ENCODE measurements at places on chromosomes 7 and 10.

DNA sequence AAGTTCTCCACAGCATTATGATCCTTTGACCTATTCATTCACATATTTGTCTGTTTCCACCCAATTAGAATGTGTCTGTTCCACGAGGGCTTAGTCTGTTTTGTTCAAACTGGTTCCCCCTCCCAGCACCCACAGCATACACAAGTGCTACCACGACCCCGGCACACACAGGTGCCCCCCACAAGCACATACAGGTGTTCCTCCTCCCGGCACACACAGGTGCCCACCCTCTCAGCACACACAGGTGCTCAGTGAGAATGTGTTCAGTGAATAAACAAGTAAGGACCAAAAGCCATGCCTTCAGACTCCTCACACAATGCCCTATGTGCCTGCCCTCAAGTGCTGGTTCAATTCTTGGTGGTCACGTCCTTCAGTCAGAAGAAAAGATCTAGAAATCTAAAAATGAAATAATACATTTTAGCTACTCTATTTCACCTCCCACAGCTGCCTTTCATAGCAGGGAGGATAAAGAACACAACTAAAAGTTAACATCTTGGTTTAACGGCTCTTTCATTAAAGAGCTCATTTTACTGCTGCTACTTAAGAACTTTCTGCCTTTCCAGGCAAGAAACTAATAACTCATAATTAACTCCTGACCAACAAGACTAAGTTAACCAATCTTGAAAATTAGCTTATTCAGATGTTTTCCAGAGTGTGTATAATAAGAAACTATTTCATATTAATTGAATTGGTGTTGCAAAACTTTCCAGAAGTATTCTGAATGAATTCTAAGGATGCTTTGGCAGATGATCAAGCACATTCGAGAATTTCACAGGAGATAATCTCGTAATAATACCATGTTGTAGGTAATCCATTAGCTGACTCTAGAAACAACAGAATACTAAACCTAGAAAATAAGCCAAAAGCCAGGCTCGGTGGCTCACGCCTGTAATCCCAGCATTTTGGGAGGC, 2.3 kb downstream of the DNMBP start:
- no peak for DNase-seq

DNA sequence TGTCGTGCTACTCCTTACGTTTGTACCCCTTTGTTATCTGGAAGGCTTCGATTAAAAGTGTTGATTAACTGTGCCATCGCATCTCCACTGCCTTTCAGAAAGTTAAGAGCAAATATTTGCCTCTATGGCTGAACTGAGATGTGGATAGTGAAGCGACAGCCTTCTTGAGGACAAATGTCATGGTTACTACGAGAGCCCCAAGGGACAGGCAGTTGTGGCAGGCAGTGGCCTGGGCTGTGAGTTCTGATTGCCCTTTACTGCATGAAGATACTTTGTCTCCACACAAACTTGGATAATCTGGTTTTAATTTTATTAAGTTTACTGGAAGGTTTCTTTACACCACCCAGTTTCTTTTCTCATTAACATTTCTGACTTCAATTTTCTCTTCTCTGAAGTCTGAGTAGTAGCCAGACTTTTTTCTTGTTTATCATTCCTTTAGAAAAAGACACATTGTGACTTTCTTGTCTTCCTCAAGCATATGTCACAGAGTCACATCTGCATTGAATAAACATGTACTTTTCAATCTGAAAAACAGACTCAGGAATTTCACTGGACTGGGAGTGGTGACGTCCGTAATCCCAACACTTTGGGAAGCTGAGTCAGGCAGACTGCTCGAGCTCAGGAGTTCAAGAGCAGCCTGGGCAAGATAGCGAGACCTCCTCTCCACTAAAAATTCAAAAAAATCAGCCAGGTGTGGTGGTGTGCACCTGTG, 1.5 kb downstream of the TAS2R41 start:
- no peak for DNase-seq

DNA sequence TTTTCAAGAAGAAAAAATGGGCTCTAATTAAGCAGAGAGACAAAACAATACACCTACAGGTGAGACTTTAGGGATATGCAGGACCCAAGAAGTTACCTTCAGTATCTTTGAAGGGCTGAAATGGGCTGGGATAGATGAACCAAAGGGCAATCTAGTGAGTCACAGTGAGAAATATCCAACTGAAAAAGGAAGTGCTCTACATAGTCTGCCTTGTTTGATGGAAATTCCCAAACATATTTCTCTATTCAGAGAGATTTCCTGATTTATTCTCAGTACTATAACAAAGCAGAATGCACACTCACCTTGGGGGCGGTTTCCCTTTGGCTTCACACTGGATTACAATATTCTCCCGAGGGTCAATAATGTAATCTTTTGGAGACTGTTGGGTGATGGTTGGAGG, 104.1 kb upstream of the LAMB4 start:
- DNase-seq, result no peak

- no peak for DNase-seq
These were observed 52.5 kb downstream of the CDHR3 start for GRCh38 chr7:106015381-106016218.

- no peak for DNase-seq
These were observed 86.4 kb downstream of the NKX6-2 start for GRCh38 chr10:132699411-132700155.

- no peak for DNase-seq
These were observed 56.1 kb upstream of the GRB10 start for GRCh38 chr7:50838675-50839377.

DNA sequence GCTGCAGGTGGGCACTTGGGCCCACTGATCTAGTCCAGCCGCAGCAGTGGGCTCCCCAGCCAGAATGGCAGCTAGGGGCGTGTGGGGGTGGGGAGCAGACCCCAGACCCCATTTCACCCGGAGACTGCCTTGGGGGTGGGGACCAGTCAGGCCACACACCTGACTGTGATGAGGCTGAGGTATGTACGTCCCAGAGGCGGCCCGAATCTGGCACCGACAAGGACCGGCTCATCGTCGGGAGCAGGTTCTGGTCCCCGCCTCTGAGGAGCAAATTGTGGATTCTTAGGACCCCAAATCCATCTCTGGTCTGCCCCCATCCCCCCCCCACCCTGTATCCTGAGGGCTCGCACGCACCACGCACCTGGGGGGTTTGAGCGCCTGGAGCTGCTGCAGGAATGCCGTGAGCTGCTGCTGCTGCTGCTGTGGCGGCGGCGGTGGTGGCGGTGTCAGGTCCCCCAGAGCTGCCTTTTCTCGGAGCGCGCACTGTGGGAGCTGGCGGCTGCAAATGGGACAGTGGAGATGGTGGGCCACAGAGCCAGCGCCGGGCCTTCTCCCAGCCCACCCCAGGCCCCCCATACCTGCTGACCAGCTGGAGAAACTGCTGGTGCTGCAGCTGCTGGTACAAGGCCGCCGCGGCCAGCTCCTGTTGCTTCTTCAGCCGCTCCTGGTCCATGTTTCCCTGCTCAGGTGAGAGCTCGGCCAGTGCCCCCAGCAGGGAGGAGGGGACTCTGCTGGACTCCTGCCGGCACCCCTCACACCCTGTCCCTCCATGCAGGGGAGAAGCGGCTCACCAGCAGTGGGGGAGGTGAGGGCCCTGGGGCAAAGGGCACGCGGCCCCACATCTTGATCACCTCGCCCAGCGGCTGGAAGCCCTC, 10.2 kb downstream of the GIGYF1 start:
- no peak for DNase-seq

GRCh38 chr10:78354101-78354500, 320.4 kb downstream of the RPS24 start:
- DNase-seq, result no peak

DNA sequence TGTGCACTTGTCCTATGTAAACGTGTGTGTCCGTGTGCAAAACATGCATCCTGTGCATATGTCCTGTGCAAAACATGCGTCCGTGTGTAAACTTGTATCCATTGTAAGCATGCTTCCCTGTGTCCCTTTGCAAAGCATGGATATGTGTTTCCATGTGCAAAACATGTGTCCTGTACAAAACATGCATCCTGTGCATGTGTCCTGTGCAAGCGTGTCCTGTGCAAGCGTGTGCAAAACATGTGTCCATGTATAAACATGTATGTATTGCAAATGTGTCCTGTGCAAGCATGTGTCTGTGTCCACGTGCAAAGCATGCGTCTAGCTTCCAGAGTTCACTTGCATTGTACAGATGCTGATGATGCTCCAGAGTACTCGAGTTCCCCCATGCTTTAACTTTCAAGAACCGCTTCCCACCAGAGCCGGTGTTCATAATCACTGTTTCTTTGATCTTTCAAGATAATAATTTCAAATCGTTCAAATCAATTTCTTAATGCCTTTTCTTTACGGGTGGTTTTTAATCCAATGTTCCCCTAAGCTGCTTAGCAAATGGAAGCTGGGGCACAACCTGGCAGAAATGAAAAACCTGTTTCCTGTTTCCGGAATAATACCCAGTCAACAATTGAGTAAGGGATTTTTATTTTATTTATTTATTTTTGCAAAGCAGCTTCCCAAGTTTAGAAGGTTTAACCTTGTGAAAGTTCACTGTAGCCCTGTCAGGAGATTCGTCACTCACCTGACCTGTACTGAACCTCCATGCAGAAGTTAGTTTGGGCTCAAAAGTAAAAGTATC, 641 bp upstream of the ASB13 start:
- DNase-seq, result no peak

DNA sequence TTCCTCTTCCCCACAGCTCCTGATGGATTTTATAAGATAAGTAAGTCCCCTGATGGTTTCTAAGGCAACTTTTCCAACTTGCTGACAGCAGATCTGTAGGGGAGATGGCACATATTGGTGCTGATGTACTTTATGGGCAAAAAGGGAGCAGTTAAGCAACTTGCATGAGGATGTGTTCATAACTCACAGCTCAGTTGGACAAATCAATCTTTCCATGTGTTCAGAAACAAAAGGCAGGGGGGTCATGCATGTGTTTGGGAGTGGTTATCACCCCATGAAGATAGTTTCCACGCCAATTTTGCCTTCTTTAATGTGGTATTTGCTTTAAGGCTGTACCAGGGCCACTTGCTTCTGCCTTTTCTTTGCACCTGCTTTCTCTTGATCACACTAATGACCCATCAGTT, 6.1 kb downstream of the RBM20 start:
- no peak for DNase-seq

GRCh38 chr7:98629001-98629431, 11.9 kb downstream of the NPTX2 start:
- DNase-seq, result no peak

GRCh38 chr7:774161-775109, 47.4 kb upstream of the PRKAR1B start:
- DNase-seq, result peak; percentile 48

DNA sequence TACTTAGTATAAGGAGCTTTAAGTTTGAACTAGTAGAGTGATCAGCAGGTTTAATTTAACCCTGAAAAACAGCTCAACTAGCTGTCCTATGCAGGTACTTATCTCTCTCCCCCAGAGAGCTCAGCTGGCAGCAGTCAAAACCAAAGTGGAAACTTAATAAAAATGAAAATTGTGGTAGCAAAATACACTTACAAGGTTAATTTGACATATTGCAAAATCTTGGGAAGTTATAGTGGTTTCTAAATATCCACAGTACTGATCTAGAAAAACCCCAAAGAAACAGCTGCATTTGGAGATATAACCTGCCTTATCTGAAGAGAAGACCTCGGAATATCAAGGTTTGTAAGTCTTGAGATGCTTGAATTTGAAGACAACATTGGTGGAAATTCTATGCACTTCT, 269.2 kb downstream of the RNLS start:
- DNase-seq, result no peak

GRCh38 chr10:113960617-113961181, 83.0 kb upstream of the ADRB1 start:
- no peak for DNase-seq

- no peak for DNase-seq
These were observed 125.0 kb downstream of the TEX36 start for GRCh38 chr10:125557801-125558505.

DNA sequence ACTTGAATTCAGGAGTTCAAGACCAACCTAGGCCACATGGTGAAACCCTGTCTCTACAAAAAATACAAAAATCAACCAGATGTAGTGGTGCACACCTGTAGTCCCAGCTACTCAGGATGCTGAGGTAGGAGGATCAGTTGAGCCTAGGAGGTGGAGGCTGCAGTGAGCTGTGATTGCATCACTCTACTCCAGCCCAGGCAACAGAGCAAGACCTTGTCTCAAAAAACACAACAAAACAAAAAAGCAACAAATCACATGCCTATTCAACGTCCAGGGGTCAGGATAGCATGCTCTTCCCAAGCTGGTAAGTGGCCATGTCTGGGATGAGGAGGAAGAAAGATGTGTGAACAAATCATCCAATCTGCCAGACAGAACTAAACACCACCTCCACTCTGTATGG, 6.2 kb upstream of the RADIL start:
- DNase-seq, result no peak

GRCh38 chr10:983401-983800, 4.8 kb upstream of the GTPBP4 start:
- DNase-seq, result no peak

- DNase-seq, result no peak
These were observed 9.7 kb upstream of the MPP7 start for GRCh38 chr10:28312572-28312971.

GRCh38 chr10:35794703-35795102, 152.6 kb upstream of the FZD8 start:
- no peak for DNase-seq

GRCh38 chr10:129495698-129496097, 28.7 kb downstream of the MGMT start:
- DNase-seq, result no peak

DNA sequence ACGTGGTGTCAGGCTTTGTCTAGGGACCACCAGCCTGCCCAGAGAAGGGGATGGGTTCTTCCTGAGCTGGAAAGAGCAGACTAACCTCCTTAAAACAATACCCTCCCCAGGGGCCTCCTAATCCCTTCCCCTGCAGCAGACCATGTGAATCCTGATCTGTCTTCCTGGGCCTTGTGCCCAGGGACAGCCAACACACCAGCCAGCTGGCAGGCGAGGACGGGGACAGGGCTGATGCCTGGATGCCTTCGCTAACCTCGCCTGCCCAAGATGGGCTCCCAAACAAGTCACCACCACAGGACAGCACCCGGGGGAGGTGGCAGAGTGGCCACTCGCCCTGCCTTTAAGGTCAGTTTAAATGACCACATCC, 17.6 kb downstream of the PODXL start:
- DNase-seq, result no peak

DNA sequence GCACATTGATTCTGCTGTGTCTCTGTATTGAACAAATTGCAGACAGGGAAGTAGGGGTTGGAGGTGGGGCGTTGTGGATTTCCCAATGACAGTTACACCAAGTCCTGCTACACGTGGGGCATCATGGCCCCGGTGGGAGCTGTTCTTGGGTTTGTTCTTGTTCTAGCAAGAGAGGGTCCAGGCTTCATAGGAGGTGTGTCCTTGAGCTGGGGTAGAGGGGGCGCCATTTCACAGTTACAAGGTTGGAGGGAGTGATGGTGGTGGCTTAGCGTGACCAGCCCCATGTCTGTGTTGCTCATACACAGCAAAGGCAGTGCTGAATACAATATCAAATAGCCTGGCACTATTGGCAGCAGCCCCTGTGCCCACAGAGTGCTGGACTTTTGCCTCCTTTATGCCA, 15.7 kb downstream of the SH2D4B start:
- no peak for DNase-seq

All from activated CD8-positive, alpha-beta memory T cell treated with anti-CD3 and anti-CD28 coated beads for 1 hour (primary cell).